ENCODE measurements at places on chromosomes 4 and X.

DNA sequence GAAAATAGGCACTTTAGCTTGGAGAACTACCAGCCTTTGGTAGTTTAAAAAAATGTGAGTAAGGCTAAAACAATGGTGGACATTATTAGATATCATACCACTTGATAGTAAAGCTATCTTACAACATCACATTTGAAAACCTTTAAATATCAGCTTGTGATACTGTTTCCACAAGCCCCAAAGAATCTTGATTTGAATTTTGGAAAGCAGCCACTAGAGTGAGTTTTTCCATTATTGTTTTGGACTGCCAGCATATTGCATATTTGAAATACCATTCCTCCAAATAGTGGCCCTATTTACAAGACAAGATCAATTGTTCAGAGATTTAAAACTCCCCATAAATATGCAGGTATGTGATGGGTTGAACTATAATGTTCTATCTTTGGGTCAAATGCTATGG, 303.0 kb upstream of the PRPS2 start:
- no peak for DNase-seq

- no peak for DNase-seq
These were observed 495.2 kb downstream of the MID1IP1 start for GRCh38 chrX:39296472-39296871.

DNA sequence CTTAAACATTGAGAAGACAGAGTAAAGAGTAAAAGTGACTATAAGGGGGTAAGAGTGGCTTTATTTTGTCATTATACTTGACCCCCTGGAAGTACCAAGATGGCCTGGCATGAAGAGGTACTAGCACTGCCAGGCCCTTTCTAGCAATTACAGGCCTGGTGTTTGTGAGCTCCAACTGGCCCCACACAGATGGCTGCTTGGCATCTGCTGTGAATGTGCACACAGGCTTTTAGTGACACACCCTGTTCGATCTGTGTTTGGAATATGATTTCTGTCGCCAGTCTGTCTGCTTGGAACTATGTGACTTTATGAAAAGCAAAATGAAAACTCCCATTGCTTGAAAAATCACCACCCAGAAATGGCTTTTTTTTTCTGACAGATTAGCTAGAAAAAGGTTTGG, 123.3 kb downstream of the CLCN4 start:
- DNase-seq = no peak

DNA sequence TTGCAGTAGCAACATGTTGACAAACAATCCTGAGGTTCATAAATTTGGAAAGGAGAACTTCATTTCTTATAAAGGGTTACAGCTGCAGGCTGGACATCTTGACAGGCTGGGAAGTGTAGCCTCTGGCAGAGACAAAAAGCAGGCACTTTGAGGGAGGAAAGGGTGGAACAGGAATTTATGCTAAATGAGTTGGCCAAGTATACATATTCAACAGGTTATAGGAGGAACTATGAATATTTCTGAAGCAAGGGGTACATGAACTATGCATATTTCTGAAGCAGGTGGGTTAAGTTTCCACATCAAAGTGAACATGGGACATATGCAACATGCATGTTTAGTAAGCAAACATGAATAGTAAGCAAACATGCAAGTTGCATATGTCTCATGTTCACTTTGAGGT, 1.6 kb upstream of the ANTXR2 start:
- DNase-seq = no peak

- DNase-seq = no peak
These were observed 2.4 kb downstream of the FRAS1 start for GRCh38 chr4:78059524-78059889.

DNA sequence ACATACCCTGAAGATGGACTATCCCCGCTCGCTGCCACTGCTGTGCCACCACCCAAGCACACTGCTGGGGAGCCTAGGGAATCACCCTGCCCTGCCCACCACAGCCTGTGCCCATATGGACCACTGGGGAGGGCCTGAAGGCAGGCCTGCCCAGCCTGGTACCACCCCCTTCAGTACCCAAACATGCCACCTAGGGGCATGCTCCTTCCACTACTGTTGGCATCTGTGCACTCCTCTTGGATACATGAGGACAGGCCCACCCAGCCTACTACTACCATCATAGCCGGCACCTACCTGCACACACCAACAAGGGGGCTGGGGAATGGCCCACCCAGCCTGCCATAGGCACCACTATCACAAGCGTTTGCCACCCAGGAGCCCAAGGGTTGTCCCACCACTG, 30.1 kb upstream of the PRDX4 start:
- no peak for DNase-seq

DNA sequence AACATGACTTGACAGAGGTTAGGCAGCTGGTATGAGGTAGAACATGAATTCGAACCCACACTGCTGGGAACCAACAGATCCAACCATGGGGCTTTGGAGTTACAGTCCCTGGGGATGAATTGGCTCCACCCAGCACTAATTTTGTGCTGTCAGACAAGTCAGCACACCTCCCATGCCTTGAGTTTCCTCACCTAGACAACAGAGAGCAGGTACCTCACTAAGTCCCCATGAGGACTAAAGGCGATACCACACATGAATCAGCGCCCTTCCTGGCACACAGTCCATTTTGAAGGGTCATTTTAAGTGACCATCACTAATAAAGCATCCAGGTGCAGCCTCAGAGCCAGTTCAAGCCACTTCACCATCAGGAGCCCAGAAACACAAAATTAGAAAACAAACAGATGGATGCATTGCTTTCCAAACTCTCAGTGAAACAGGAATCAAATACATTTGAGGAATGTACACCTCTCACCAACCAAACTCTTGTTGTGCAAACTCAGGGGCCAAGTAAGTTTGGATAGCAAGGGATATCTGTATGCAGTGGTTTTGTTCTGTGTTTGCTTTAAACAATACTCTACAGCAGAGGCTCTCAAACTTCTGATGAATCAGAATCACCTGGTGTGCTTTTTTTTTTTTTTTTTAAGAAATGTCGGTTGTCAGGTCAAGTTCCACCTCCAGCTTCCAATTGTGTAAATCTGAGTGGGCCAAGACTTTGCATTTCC, 10.1 kb downstream of the IDS start:
- DNase-seq = no peak

GRCh38 chr4:131531087-131531486, 1618.0 kb upstream of the PCDH10 start:
- DNase-seq = no peak

GRCh38 chr4:107246761-107247160, 210.6 kb upstream of the DKK2 start:
- DNase-seq = no peak

DNA sequence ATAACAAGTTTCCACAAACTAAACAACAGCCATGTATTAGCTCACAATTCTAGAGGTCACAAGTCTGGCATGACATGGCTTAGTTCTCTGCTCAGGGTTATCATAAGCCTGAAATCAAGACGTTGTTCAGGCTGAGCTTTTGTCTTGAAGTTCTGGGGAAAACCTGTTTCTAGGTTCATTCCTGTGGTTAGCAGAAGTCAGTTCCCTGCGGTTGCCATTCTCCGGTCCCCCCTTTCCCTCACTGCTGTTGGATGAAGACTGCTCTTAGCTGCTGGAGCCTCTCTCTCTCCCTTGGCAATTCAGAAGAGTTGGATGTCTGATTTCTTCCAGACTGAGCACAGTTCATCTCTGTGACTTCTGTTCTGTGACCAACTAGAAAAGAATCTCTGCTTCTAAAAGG, 962.6 kb downstream of the PCDH7 start:
- no peak for DNase-seq

DNA sequence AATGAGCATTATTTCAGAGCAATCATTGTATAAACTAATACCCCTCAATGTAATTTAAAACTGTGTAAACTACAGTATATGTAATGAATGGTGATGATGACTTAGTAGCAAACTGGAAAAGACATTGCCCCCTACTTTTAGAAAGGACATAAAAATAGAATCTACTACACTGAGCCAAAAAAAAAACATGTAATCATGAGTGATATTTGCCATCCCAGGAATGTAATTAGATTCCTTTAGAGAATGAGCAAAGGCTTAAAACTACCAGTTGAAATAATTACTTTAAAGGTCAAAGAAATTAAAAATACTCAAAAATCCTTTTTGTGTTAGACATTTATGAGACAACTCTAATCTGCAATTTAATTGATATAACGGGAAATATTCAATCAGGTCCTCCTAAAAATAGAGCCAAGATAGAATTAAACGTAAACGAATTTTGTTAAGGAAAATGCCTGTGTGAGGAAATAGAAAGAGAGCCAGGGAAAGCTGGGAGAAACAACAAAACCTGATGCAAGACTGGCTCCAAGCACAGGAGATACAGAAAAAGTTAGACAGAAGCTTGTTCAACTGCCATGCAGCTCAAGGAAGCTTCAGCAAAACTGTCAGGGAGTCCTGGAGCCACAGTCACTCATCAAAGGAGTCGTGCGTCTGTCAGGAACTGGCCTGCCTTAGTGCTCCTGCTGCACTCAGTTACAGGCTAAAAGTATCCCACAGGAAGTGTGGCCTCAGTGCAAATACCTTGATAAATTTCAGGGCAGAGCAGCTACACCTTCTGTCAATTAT, 655.7 kb upstream of the INTU start:
- DNase-seq = no peak

DNA sequence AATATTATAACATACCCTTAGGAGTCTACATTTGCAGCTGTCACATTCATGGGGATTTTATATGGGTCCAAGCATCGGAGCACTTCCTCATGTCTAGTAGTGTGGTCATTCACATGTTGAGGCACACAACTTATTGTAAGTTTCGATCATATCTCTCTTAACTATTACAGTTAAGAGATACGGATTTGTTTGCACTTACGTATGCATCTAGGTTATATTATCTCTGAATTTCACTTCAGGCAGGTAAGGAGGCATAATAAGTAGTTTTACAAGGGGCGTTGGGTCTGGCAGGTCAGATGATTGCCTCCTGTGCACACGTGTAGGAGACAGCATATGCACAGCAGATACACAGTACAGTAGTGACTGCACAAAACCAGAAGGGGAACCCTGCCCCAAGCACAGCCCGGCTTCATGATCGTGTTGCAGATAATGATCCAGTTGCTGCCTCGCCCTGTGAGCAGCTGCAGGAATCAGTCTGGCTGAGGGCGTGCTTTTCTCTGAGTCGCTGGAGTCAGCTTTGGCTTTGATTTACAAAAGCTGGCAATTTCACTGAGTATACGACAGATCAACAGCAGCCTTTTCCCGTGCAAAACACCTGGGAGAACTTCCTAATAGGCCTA, 302.9 kb upstream of the GATB start:
- peak; percentile 23 for DNase-seq

Data from CD8-positive, alpha-beta T cell (primary cell).